ENCODE measurements at places on chromosomes 5 and 9.

GRCh38 chr5:153630546-153630945, 140.1 kb downstream of the GRIA1 start:
- peaks cover 10% of the 10 kb centered on the region for H3K4me1 ChIP-seq
- no peaks in the 10 kb centered on the region for H3K27me3 ChIP-seq
- H3K4me3 ChIP-seq, result no peak overlapping the region
- no peak for DNase-seq

DNA sequence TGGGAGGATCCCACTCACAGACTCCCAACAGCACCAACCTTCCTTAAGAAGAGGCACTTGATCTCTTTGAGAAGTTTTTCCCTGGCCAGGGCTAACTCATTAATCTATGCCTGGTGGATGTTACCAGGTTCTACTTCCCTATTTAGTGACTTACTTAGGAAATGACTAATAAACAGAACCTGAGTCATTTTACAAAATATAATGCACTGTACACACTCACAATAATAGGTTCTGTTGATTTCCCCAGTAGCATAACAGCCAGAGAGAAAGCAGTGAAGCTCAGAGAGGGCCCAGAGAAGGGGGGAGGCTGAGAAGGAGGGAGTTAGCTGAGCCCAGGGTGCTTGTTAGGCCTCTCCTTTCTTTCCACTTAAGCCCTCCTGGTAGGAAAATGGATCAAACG, 27.1 kb downstream of the FRMD3 start:
- peaks cover 5% of the 10 kb centered on the region for H3K27me3 ChIP-seq
- no peaks in the 10 kb centered on the region for H3K4me1 ChIP-seq
- DNase-seq, result peak; percentile 23
- H3K4me3 ChIP-seq, result no peak overlapping the region
- H3K36me3 ChIP-seq, result no peaks in the 10 kb centered on the region

DNA sequence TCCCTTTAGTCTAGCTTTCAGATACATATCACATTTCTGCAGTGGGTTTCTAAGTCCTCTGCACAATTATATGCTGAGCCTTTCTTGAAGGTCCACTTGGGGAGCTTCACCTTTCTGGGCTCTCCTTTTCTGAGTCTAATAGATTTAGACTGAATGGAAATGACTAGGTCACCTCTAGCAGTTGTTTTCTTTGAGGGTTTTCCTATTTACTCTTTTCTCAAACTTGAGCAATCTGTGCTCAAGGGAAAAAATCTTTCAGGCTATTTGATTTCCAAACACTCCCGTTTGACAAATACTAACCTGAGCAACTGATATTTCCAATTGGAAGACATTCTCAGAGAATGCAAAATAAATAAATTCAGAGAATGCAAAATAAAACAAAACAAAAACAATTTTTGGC, 39.0 kb downstream of the ISOC1 start:
- no peak overlapping the region for H3K4me3 ChIP-seq
- H3K27me3 ChIP-seq, result no peaks in the 10 kb centered on the region
- no peak overlapping the region for H3K27ac ChIP-seq
- no peaks in the 10 kb centered on the region for H3K4me1 ChIP-seq
- DNase-seq, result no peak
- no peaks in the 10 kb centered on the region for H3K36me3 ChIP-seq

DNA sequence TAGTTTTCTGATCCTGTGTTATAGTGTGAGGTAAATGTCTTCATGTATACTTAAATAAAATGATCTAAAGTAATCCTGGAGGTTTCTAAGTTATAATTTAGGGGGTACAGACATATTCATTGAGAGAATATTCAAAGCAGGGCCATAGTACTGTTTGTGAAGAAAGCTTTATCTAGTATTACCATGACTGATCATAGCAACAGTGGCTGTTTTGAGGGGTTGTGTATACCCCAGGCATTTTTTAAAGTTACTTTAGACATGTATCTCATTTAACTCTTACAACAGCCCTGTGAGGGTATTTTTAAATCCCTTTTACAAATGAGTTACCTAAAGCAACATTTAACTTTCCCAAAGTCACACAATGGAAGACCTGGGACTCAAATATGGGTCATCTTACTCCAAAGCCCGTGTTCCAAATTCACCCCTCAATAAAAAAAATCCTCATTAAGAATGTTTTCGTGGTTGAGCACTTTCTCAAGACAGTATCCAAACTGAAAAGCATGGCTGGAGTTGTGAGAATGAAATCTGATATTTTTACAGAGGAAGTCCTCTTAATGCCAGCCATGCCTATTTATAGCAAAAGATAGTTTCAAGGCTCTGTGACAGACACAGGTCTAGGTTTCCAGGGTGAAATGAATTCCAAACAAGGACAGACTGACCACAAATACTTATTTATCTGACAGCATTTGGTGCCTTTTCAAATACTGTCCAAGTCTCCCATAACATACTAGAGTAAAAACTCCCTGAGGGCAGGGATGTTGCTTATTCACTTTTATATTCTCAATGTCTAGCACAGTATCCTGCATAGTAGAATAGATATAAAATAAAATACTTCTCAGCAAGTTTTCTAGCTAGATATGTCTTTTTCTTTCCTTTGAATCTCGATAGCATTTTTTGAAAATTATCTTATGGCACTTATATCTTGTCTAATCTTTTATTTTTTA, 10.4 kb downstream of the STOM start:
- H3K27me3 ChIP-seq, result no peaks in the 10 kb centered on the region
- peak overlapping the region; percentile 86 for H3K27ac ChIP-seq
- H3K4me1 ChIP-seq, result peaks cover 57% of the 10 kb centered on the region
- no peak overlapping the region for H3K4me3 ChIP-seq
- peaks cover 71% of the 10 kb centered on the region for H3K36me3 ChIP-seq
- no peak for DNase-seq

GRCh38 chr9:107874137-107874536, 384.6 kb upstream of the KLF4 start:
- H3K36me3 ChIP-seq, result peaks cover 6% of the 10 kb centered on the region
- no peak for DNase-seq
- no peak overlapping the region for H3K4me3 ChIP-seq
- H3K4me1 ChIP-seq, result peaks cover 9% of the 10 kb centered on the region
- H3K27me3 ChIP-seq, result no peaks in the 10 kb centered on the region

- no peaks in the 10 kb centered on the region for H3K4me1 ChIP-seq
- DNase-seq, result no peak
- no peak overlapping the region for H3K27ac ChIP-seq
- H3K27me3 ChIP-seq, result no peaks in the 10 kb centered on the region
Observed at GRCh38 chr5:134958755-134959154, 9.0 kb upstream of the CATSPER3 start.

DNA sequence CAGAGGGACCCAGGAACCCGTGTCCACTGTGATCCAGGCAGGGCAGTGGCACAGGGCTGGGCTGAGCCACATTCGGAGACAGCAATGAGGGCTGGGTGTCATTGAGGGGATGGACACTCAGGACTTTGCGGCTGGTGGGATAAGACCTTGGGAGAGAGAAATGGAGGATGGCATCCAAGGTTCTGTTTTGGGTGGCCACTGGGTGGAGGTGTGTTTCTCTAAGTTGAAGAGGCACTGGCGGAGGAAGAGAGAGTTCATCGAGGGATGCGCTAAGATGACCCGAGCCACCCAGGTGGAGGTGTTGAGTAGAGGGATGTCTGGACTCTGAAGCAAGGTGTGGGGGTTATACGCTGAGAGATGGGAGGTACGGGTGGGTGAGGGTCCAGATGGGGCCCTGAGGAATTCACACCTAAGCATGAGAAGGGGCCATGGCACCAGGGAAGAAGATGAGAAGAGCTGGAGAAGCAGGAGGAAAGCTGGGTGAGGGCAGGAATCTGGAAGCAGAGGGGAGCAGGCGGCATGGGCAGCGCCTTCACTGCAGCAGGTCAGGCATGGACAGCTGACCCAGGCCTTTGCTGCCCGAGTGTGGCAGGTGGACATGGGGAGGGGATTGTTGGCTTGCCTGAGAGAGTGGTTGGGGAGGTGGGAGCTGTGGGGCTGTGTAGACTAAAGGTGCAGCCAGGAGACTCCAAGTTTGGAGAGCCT, 2.5 kb upstream of the SLC25A48 start:
- peaks cover 5% of the 10 kb centered on the region for H3K4me1 ChIP-seq
- no peak overlapping the region for H3K4me3 ChIP-seq
- DNase-seq, result no peak
- no peaks in the 10 kb centered on the region for H3K36me3 ChIP-seq
- peaks cover 53% of the 10 kb centered on the region for H3K27me3 ChIP-seq

- H3K4me1 ChIP-seq, result no peaks in the 10 kb centered on the region
- DNase-seq, result no peak
- H3K4me3 ChIP-seq, result no peak overlapping the region
Observed at GRCh38 chr5:154112255-154112654, 73.5 kb downstream of the MFAP3 start.

GRCh38 chr5:127358740-127359139, 68.1 kb downstream of the MEGF10 start:
- H3K4me3 ChIP-seq, result no peak overlapping the region
- no peak overlapping the region for H3K27ac ChIP-seq
- H3K27me3 ChIP-seq, result peaks cover 8% of the 10 kb centered on the region
- no peaks in the 10 kb centered on the region for H3K36me3 ChIP-seq
- DNase-seq, result peak; percentile 59
- H3K4me1 ChIP-seq, result peaks cover 6% of the 10 kb centered on the region

DNA sequence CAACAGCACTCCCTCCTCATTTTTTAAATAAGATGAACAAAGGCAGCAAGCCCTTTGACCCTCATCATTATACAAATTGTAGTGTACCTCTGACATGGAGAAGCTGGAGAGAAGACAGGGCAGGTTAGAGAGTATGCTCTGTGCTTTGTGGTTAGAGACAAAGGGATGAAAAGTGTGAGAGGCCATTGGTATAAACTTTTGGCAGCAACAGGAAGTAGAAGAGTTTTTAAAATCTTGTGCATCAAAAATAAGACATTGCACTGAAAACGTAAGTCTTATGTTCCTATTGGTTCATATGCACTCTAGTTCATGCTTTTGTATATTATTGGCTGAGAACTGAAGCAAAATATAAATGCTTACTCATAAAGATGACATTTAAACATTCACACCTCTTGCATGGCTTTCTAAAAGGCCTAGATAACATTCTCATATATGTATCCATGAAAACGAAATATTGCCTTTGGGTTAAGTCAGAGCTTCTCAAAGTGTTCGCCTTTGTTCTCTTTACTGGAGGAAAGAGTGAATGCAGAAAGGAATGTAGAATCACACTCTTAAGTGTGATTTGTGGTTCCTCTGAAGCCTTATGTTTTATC, 158.0 kb downstream of the PALM2AKAP2 start:
- no peaks in the 10 kb centered on the region for H3K36me3 ChIP-seq
- H3K4me1 ChIP-seq, result no peaks in the 10 kb centered on the region
- no peak for DNase-seq
- H3K27me3 ChIP-seq, result no peaks in the 10 kb centered on the region
- H3K4me3 ChIP-seq, result no peak overlapping the region
- no peak overlapping the region for H3K27ac ChIP-seq

Measured in MCF 10A (cell line).